ENCODE measurements at places on chromosomes 5 and 9.
A peak's percentile ranks its signal among the peaks of the same experiment; 100 is the strongest.

- DNase-seq: no peak
Measured at GRCh38 chr5:27172693-27173092, 134.3 kb upstream of the CDH9 start.

DNA sequence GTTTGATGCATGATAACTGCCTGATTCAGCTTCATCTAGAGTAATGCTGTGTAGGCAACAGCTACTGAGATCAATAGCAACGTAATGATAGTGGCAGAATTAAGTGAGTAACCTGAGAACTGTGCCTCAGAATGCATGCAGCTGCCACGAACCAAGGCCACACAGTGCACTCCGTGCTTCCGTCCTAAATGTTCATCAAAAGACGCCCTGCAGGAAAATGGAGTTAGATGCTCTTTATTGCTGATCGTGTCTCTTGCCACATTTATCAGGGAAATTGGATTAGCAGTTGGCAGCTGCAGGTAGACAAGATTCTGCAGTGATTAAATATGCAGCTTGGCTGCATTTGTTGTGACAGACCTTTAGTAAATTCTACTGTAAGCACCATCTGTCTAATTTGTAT is 107.7 kb upstream of the TLX3 start:
- peak; percentile 50 for DNase-seq

- DNase-seq: peak; percentile 42
Measured at GRCh38 chr9:134231330-134231745, 67.0 kb upstream of the RNU6ATAC start.

GRCh38 chr5:96885518-96886338 is 9.4 kb downstream of the ERAP2 start:
- no peak for DNase-seq

DNA sequence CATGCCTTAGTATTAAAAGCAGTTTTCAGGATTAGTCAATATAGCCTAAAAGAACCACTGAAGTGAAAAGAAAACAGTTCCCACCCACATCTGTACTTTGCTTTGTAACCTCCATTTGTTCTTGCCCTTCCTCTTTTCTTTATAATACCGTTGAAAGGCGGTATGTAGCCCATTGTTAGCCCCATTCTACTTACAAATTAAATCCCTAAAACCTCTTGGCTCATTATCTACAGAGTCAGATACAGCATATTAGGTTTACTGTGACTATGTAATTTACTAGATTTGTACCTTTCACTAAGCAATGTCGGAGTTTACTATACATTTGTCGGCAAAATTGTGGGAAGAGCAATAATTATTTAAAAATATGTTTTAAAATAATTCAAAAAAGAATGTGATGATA is 17.3 kb downstream of the ALDH1A1 start:
- peak; percentile 29 for DNase-seq
